ENCODE measurements at places on chromosomes 5 and 9.

GRCh38 chr5:130222573-130222972, 318.3 kb downstream of the CHSY3 start:
- no peak for DNase-seq

GRCh38 chr9:127629468-127630081, 17.5 kb downstream of the STXBP1 start:
- no peak for DNase-seq

DNA sequence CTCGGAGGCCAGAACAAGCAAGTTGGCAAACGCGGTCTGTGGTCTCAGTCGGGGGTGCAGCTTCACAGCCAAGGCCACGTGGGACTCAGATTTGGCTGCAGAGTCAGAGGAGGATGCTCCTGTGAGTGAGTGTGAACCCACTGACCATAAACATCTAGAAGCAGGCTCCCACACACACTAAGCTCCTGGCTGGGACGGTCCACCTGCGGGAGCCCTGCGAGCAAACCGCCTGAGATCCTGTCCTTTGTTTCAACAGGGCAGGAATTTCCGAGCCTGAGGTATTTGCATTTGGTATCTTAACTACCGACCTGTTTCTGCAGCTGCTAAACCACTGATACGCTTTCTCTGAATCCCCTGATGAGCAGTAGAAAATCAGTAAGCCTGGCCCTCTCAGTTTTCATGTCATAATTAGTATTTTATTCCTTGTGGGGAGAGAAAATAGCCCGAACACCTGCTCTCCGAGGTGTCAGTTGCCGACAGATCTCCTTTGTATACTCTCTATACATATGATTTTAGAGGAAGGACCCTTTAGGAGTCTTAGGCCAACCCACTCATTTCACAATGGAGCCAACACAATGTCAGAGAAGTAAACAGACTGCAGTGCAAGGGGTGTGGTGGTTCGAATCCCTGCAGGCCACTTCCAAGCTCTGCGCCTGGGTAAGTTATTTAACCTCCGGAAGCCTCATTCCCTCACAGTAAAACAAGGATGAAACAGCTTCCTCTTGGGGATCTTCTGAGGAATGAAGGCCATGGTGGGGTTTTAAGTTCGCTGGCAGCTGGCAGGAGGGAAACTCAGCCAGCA, 40.9 kb upstream of the PWWP2A start:
- no peak for DNase-seq

DNA sequence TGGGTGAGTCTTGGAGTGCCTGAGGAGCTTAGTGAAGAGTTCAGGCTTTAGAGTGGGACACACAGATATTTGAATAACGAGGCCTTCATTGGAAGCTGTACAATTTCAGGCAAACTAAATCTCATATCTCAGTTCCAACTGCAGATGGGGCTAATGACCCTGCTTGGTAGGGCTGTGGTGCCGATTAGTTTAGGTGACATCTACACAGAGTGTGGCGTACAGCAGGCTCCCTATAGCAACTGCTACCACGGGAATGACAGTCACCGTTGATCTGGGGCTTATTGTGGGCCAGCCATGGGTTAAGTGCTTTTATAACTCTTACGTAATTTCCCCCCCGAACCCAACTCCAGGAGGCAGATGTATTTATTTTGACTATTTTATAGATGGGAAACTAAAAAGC, 70.8 kb downstream of the FAT2 start:
- DNase-seq = no peak

DNA sequence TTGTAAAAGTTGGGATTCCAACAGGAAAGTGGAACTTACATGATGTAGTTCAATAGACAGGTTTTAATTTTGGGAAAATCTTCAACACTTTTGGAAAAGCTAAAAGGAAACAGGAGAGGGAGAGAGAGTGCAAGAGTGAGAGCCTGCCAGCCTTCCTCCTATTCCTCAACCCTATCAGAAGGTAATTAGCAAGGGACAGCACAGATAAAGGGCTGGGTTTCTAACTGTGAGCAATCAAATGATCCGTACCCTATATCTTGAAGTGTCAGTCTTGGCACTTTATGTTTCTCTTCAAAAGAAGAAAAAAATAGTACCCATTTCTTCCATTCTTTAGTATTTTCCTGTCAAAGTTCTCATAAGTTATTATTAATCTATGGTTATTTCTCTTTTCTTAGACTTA, 79.4 kb downstream of the FER start:
- DNase-seq = no peak

DNA sequence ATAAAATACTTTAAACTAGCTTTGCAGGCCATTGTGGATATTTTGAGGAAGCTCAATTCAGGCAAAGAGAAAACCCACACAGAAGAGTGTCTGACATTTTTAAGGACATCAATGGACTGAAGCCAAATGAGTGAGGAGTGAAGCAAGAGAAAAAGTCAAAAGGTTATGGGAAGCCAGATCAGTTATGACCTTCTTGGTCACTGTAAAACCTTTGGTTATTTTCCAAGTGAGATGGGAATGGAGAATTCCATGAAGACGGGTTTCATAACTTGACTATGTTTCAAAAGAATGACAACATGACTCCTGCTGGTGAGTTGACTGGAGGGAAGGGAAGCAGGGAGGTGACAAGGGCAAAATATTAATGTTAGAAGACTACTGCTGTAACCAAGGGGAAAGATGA, 585.2 kb downstream of the EFNA5 start:
- no peak for DNase-seq

GRCh38 chr9:96057155-96057554, 181.7 kb downstream of the ERCC6L2 start:
- no peak for DNase-seq

- DNase-seq = no peak
Observed at GRCh38 chr5:6634306-6634705, 1.1 kb downstream of the SRD5A1 start.

DNA sequence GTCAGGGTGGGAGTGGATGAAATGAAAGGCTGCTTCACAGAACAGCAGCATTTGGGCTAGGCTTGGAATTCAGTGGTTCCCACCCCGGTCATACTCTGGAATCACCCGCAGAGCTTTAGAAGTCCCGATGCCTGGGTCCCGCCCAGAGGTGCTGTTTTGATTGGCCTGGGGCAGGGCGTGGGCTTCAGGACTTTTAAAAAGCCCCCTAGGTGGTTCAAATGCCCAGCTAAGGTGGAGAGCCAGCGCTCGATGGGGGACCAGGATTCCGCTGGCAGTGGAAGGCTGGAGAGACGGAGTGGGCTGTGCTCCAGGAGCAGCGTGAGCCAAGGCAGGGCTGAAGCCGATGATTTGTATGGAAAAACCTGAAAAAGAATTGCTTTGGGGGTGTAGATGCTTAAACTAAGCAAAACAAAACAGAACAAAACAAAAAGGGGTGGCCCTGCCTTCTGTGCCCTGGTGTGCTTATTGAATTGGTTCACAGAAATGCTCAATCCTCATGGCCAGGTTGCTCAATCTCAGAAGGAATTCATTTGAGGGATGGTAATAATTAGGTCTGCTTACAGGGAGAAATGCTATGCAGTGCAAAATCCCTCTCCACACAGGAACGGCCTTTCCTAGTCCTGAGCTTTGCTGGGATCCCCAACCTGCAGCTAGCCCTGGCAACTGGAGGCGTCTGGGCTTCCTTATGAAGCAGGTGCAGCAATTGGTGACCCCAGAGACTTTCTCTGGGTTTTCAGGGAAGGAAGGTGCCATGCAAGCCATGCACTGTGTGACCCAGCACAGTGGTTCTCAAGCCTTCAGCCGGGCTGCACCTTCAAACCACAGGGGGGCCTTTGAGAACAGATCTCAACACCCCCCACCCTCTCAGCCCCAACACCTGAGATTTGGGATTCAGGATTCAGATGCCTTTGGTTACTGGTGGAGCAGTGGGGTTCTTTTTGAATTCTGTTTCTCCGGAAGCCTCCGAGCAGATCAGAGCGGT, 174.0 kb upstream of the ZNF618 start:
- no peak for DNase-seq

DNA sequence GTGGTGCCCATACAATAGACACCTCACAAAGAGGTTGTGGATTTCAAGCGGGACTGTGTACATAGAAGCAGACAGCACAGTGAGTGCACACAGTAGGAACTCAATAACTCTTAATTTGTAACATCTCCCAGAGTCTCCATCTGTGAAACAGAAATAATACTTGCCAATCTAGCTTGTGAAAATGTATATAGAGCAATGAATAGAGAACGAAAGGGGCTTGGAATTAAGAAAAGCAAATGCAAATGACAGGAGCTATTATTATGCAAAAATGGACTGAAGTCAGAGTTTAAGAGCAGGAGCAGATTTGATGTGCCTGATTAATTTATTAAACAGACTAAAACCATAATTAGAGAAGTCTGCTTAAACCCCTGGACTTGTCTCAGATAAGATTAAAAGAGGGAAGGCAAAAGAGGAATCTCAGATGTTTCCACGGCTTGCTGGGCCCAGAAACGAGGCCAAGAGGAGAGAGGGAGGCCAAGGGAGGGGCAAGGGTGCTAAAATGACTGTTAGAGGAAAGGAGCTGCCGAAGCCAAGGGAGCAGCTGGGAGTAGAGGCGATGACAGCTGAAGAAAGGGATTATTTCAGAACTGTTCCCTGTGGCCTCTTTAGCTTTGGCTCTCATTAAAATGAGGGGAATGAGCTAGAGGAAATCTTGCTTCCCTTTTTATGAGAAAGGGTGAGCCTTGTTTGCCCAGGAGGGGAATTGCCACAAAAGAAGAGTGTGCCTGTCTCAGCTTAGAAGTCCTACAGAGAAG, 72.1 kb downstream of the FEM1C start:
- no peak for DNase-seq

DNA sequence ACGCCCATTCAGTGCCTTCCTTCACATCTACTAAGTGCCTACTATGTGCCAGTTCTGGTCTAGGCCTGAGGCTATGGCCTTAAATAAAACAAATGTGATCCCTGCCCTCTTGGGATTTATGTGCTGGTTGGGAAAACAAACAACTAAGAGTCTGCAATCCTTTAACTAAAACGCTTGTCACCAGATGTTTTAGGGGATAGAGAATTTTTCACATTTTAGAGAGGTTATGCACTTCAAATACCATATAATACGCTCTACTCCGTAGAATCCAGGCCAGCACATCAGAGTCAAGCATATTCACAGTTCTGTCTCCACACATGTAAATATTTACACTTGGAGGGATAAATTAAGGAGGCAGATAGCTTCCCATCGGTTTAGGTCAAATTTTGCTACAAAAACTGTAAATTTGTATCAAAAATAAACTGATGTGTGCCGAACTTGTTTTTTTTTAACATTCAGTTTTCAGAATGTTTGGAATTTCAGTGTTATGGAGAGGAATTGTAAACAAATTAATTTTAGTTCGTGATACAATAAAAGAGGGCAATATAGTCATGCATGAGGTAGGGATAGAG, 22.0 kb upstream of the ADRA1B start:
- no peak for DNase-seq

DNA sequence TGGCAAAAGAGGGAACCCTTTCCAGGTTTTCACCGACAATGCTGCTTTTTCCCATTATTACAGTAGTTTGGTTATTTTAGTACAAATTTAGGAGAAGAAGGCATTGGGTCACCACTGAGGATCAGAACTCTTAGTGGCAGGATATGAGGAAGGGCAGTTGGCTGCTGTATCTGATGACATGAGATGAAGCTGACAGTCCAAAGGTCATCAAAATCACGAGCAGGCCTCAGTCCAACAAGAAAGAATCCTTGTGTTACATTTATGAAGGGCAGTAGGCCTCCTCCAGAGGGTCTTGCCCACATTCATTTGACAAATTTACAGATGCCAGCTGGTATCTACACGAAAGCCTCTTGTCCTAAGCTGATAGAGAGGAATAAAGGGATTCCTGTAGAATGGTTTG, 49.5 kb upstream of the COL15A1 start:
- DNase-seq = no peak

GRCh38 chr5:133458435-133458834, 153.9 kb downstream of the FSTL4 start:
- DNase-seq = no peak

GRCh38 chr9:7178729-7179128, 421.0 kb downstream of the KDM4C start:
- DNase-seq = no peak

- DNase-seq = no peak
Observed at GRCh38 chr5:160921-161802, 30.1 kb upstream of the LRRC14B start.

GRCh38 chr5:33854733-33855151, 37.0 kb downstream of the ADAMTS12 start:
- no peak for DNase-seq

DNA sequence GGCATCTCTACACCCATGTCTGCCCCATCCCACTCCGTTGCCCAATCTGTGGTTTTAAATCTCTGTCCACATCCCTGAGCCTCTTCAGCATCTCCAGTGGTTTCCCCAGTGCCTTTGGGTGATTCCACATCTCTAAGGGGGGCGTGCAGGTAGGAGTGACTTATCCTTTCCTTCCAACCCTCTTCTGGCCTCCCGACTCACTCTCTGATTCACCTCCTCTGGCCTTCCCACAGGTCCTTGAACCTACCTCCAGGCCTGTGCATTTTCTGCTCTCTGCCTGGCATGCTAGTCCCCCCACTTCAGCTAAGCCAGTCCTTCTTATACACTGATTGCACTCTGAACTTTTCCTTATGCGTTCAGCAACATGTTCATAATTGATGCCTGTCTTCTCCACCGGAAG, 99.0 kb downstream of the RALGPS1 start:
- no peak for DNase-seq

DNA sequence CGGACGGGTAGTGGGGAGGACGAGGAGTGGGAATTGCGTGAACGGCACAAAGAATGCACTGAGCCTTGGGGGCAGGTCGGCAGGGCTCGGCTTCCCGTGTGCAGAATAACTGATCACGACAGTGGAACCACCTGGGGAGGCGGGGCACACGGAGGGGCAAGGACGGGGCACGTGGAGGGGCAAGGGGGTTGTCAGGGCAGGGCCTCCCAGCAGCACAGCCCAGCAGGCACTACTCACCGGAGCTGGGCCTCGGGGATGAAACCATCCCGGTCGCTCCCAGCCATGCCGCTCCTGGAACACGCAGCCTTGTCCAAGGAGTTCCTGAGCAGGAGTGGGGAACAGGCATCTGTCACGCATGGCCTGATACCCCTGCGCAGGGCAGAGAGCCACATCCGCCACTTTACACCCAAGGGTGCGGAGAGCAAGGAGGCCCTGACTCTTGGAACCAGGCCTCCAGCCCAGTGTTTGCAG, 33.4 kb downstream of the SARDH start:
- DNase-seq = no peak

GRCh38 chr5:39205550-39205949, 13.8 kb downstream of the FYB1 start:
- DNase-seq = no peak

DNA sequence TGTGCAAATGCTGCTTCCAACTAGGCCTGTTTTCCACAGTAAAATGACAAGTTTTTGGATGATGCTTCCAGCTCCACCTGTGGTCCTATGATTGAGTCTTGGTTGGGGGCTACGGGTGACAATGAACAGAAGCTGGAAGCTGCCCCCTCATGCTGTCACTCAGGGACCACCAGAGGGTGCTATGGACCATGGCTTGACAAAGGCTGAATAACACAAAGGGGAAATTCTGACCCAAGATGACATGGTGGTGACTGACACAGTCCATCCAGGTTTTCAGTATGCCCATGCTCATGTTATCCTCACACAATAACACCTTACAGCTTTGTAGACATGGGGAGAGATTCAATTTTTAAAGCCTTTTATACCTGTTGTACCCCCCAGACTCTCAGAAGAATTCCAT, 23.9 kb upstream of the SAP30L start:
- no peak for DNase-seq

GRCh38 chr9:88745276-88746001, 210.5 kb downstream of the NXNL2 start:
- DNase-seq = no peak

GRCh38 chr5:152641970-152642805, 237.1 kb upstream of the NMUR2 start:
- no peak for DNase-seq

- DNase-seq = no peak
Observed at GRCh38 chr5:72101828-72102227, 5.4 kb upstream of the MAP1B start.
